ENCODE measurements at places on chromosomes 16 and 17.

DNA sequence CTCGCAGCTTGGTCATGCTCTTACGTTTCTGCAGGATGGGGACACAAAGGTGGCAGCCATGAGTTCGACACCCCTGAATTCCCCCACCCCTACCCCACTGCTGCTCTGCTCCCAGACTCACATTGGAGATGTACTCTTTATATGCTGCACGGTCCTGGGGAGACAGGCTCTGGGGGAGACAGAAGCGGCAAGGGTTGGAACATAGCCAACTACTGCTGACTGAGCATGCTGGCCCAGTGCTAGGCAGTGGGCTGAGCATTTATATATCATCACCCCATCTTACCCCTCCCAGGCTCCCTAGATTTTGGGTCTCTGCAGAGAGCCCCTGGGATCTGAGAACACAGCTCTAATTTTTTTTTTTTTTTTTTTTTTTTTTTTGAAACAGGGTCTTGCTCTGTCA is 8.1 kb upstream of the ATXN7L3 start:
- no peak for DNase-seq

DNA sequence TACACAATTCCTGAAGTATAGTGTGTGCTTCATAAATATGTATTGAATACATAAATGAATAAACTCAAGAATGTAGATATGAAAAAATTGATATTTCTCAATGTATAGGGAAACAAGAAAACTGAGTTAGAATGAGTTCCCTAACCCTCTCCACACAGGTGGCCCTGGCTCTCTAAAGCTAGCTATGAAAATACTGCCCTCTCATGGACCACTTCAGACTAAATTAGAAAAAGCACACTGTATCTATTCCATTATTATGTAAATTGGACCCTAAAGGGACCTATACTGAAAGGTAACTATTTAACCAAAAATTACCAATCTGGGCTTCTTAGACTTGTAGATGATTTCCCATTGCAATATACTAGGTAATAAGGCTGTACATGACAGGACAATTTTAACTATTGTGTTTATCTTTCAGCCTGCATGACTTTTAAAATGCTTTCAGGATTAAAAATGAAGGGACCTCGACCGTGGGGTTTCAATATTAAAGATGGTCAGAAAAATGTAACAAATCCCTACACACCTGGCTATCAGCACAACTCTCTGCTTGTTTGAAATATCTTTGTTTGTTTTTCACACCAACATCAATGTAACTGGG is 672.5 kb upstream of the KIF2B start:
- DNase-seq, result no peak

DNA sequence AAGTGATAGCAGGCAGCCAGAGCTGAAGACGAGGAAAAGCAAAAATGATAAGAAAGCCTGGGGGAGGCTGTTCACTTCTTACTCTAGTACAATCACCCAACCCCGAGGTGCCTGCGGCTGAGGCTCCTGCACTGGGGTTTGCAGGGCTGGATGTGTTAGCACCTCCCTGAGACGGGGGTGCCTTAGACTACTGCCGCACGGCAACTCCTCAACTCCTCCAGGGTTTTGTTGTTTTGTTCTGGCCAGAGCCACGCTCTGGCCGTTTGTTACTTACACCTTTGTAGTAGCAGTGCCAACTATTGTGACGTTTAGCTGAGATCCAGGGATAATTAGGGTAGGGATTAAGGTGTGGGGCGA is 51.5 kb downstream of the LDHD start:
- peak; percentile 57 for DNase-seq

- no peak for DNase-seq
Observed at GRCh38 chr16:47699106-47699505, 238.0 kb downstream of the PHKB start.

DNA sequence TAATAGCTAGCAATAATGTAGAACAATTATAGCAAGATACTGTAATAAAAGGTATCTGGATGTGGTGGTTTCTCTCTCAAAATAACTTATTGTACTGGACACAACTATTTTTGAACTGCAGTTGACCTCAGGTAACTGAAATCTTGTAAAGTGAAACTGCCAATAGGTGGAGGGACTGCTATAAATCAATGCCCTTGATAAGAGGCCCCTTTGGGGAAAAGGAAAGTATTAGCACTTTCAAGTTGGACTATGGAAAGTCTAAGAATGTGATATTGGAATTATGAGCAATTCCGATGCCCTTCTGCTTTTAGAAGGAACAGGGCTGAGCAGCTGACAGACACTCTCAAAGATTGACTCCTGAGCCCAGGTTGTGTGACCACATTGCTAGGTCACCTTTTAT is 44.5 kb upstream of the ARHGAP44 start:
- no peak for DNase-seq

DNA sequence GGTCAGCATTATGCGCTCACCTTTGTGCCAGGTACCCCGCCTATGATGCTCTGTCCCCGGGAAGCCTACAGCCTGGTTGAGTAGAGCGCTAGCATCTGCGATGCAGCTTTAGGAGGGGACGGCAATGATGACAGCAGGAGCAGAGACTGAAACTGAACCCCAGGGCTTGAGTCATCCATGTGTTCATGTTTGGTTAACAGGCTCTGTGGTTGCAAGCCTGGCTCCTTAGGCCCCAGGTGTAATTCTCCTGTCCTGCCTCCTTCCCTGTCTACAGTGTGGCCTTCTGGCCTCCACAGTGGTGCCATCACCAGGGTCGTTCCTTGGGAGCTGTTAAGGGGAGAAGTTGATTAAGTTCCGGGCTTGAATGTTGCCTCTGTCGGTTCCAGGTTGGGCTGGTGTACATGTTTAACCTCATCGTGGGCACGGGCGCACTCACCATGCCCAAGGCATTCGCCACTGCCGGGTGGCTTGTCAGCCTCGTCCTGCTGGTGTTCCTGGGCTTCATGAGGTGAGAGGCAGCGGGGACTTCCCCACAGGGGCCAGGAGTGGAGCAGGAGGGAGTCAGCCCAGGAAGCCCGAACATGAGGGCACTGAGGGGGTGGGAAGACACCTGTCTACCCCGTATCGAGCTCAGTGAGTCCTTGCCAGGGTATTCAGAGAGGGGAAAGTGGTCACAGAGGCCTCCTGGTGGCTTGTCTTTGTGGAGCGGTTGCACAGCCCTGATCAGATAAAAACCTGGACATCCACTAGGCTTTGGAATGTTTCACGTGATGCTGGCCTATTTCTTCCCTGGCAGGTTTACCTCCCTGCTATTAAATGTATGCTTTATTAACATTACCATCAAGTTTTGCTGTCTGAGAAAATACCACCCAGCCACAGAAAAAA is 9.2 kb upstream of the NAT9 start:
- DNase-seq, result peak; percentile 31

DNA sequence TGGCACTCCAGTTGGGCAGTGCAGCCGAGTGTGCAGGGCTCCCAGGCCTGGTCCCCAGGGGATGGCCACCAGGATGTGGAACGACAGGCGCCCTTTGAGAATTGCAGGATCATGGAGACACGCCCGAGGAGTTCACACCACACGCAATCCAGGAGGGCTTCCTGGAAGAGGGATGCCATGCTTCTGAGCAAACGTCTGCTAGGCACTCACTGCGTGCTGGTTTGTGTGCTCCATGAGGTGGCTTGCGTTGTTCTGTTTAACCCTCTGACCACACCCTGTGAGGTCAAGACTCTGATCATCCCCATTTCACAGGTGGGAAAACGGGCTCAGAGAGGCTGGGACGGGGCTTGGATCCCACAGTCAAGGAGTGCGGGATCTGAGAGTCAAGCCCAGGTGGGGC is 32.6 kb upstream of the ZFPM1 start:
- DNase-seq, result no peak
